Astrocyte of the hippocampus (primary cell): ENCODE measurements at places on chromosomes 11 and 22.

DNA sequence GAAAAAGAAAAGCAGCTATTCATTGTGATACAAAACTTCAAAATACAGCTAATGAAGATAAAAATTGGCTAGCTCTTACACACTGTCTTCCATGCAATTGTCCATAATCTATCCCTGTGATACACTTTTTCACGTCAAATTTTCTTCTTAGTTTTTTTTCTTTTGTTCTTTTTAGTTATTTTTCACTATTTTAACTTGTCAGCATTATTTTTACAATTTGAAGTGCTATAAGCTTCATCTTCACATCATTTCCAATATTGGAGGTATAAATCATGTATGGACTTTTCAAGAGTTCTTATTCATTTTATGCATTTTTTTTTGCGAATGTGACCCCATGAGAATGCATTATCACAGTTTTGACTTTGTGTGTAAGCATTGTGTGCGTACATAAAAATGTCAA, 4.1 kb downstream of the OR5B17 start:
- no peak for DNase-seq

- peak; percentile 70 for DNase-seq
Measured at GRCh38 chr11:128715691-128716561, 22.1 kb downstream of the FLI1 start.

GRCh38 chr22:45064313-45065278, 54.8 kb upstream of the PHF21B start:
- peak; percentile 88 for DNase-seq

- DNase-seq: no peak
Measured at GRCh38 chr11:20597154-20597679, 2.2 kb upstream of the SLC6A5 start.

DNA sequence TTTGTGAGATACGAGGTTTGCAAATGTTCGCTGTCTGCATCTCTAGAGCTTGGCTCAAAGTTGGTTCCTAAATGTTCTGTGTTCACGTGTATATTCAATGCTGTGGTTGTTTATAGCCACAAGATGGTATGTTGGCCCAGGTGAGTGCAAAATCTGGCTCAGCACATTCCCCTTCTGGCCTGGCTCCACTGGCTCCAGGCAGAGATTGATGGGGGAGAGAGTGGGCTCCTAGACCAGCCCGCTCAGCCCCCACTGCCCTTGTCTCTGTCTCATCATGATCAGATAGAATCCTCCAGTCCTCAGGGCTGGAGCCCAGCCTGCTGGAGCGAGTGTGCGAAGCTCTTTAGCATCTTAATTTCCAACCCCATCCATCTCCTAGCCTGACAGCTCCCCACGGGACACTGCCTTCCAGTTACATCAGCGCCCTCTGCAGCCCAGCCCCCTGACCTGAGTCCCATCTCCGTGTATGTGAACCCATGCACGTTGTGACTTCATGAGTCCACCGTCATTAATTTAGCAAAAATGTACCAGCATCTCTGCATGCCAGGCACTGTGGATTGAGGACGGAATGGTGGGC, 2.0 kb downstream of the P2RX3 start:
- no peak for DNase-seq

DNA sequence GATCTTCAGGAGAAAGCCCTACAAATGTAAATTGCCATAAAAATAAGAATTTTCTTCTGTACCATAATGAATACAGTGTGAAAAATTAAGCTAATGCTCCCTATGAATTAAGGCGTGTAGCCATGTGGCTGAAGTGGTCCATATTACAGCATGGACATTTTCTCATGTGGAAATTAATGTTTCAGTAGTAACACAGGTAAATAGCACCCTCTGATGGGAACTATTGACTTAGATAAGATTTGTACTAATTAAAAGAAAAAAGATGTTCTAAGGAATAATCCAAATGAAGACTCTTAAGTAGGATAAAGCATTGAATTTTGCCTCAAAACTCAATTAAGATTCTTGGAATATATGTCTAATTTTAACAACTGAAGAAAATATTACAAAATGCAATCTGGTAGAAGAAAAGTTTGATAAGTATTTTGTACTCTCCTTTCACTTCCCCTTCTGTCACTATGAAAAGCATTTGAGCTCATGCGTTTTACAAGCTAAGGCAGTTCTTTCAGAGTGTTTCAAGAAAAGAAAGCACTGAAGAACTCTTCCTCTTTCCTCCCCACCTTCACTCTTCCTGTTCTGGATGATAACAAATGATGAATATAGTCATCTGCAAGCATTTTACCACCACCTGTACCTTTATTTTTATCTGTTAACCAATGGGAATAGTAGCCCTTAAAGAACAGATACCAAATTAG, 9.9 kb upstream of the OR8D2 start:
- DNase-seq: peak; percentile 34

- DNase-seq: peak; percentile 0
Measured at GRCh38 chr11:38089726-38090125, 1491.7 kb upstream of the RAG2 start.

- DNase-seq: no peak
Measured at GRCh38 chr11:92504004-92504403, 279.4 kb downstream of the FAT3 start.

GRCh38 chr22:32313532-32313931, 44.1 kb upstream of the RFPL3 start:
- no peak for DNase-seq

DNA sequence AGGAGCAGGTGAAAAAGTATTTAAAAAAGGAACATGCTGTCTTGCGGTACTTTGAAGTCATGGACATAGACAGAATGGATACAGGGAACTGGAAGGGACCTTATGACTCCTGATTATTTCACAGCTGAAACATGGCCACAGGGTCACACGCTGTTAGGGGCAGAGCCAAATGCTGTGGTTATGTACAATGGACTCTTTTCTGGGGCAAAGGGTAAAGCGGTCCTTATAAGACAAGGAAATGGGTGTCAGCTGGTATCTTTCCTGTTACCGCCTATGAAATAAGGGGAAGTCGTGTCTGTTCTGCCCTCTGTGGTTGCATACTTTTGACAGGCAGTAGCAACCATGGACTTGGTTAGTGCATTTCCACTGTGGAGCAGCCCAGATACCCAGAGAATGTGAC, 12.8 kb upstream of the ST14 start:
- no peak for DNase-seq

GRCh38 chr22:19275513-19275912, 16.0 kb downstream of the CLTCL1 start:
- DNase-seq: no peak

DNA sequence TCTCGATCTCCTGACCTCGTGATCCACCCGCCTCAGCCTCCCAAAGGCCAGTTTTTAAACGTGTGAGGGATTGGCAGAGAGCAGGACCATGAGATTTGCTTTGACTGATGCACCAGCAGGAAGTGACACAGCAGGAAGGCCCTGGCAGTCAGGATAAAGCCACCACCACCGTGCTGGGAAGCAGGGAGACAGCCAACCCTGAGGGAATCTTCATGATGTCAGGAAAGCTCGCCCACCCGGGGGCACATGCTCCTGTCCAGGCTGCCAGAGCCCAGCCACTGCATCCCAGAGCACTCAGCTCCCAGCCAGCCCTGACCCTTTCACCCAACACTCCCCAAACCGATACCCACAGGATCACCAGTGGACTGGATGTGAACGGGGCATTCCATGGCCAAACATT, 6.1 kb downstream of the TUBGCP6 start:
- no peak for DNase-seq

DNA sequence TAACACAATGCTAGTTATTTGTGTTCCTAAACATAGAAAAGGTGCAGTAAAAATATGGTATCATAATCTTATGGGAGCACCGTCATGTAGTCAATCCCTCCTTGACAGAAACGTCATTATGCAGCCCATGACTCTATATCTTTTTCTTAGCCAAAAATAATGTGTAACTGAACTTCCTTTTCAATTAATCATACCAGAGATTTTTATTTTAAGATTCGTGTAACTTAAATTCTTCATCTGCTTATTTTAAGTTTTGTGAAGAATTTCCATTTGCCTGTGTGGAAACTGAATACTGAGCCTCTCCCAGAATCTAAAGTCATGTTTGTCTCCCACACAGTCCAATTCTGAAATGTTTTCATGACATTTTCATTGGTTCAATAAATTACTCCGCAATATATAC, 699.1 kb downstream of the KCNA4 start:
- DNase-seq: no peak

GRCh38 chr11:86442827-86443226, 68.1 kb downstream of the CCDC81 start:
- DNase-seq: no peak

DNA sequence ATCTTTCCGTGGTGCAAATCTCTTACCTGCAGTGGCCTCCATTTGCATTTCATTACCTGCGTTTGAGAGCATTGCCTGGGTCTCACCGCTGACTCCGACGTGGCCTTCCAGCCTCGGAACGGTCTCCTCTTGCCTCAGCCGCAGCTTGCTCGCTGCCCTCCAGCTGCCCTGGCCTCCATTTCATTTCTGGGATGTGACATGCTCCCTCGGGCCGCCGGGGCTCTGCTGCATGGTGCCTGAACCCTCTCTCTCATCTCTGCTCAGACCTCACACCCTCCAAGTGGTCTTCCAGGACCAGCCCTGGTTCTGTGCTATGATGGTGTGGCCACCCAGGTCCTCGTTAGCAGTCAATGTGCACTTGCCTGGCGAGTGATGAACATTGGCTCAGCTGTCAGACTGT, 229.2 kb downstream of the TBC1D22A start:
- DNase-seq: no peak

GRCh38 chr11:70440206-70440605, 41.9 kb downstream of the CTTN start:
- DNase-seq: no peak

DNA sequence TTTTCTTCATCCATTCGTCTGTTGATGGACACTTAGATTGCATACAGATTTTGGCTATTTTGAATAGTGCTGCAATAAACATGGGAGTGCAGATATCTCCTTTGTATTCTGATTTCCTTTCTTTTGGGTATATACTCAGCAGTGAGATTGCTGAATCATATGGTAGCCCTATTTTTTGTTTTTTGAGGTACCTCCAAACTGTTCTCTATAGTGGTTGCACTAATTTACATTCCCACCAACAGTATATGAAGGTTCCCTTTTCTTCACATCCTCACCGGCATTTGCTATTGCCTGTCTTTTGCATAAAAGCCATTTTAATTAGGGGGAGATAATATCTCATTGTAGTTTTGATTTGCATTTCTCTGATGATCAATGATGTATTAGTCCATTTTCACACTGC, 96.1 kb downstream of the PRR5L start:
- no peak for DNase-seq

DNA sequence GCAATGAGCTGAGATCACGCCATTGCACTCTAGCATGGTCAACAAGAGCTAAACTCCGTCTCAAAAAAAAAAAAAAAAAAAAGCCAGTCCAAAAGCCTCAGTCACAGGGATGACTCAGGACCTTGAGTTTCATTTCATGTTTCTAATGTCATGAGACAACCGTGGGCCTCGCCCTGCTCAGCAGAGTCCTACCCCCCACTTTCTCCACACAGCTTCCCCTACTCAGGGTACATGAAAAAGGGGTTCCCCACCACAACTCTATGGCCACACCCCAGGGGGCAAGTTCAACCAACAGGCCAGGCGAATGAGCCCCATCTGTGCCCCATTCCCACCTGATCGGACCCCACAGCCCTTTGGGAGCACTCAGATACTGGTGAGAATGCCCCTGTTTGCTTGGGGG, 24.3 kb upstream of the ADA2 start:
- DNase-seq: no peak

DNA sequence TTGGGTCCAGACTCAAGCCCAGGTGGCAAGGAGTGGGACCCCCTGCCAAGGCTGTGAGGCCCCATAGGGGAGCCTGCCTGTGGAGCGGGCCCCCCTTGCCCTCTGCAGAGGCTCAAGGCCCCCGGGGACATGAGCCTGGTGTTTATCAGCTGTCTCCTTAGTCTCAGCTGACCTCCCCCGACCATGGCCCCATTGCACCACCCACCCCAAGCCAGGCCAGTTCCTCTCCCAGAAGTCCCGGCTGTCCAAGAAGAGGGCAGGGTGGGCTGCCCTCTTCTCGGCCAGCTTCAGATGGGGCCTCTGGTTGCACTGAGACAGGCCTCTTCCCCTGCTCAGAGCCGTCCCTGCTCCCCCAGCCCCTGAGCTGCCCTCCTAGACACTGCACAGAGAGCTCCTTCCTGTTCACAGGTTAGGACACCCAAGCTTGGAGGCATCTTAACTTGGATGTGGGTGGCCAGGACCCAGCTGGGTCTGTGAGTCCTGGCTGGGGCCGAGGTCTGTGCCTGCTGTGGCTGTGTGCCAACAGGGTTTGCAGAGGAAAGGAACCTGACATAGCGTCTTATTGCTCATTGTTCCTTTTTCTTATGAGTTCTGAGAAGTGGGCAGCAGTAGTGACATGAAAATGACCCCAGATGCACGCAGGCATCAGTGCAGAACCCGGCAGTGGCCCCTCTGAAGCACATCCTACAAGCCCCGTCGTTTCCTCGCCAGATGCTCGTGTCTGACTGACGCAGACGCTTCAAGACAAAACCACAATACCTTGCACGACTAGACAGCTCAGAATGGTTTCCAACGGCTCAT, 5.4 kb downstream of the TRABD start:
- no peak for DNase-seq

- DNase-seq: no peak
Measured at GRCh38 chr11:1472180-1473005, 14.2 kb downstream of the MOB2 start.

DNA sequence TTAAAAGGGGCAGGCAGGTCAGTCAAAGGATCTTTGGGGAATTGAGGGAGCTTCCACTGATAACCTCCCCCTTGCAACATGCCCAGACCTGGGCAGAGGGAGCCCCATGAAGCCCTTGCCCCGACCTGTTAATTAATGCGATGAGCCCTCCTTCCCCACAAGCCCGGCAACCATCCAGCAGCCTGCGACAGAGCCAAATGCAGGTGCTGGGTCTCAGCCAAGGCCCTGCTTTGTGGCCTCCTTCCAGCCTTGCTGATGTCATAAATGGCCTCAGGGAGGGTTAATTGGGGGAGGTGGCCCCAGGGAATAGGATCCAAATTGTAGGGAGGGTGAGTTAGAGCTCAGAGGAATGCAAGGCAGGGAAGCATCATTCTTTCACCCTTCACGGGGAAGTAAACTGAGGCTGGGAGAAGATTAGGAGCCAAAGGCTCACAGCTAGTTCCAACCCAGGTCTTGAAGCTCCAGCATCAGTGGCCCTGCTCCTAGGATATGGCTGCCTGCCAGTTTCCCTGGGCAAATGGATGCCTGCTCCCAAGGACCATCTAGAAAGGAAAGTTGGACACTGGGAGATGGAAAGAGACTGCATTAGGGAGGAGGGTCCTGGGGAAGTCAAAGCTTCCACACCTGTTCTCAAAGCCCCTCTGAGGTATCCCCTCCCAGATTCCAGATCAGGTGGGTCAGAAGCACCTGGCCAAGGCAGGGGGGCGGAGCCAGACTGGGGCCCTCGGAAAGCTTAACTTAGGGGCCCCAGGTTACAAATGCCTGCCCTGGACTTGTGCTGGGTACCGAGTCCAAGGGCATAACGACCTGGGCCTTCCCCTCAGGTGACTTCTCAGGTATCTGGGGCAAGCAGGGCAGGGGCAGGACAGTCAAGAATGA, 34.1 kb downstream of the LMO1 start:
- peak; percentile 79 for DNase-seq

GRCh38 chr22:44146088-44146861, 34.5 kb upstream of the PARVG start:
- DNase-seq: no peak

- DNase-seq: no peak
Measured at GRCh38 chr22:35475545-35475944, 65.1 kb upstream of the RASD2 start.
